Activated T-cell treated with anti-CD3 and anti-CD28 coated beads for 1 hour (primary cell): ENCODE measurements at places on chromosomes 2 and 18.

- DNase-seq = no peak
Measured at GRCh38 chr2:157438863-157439823, 4.7 kb downstream of the CYTIP start.

DNA sequence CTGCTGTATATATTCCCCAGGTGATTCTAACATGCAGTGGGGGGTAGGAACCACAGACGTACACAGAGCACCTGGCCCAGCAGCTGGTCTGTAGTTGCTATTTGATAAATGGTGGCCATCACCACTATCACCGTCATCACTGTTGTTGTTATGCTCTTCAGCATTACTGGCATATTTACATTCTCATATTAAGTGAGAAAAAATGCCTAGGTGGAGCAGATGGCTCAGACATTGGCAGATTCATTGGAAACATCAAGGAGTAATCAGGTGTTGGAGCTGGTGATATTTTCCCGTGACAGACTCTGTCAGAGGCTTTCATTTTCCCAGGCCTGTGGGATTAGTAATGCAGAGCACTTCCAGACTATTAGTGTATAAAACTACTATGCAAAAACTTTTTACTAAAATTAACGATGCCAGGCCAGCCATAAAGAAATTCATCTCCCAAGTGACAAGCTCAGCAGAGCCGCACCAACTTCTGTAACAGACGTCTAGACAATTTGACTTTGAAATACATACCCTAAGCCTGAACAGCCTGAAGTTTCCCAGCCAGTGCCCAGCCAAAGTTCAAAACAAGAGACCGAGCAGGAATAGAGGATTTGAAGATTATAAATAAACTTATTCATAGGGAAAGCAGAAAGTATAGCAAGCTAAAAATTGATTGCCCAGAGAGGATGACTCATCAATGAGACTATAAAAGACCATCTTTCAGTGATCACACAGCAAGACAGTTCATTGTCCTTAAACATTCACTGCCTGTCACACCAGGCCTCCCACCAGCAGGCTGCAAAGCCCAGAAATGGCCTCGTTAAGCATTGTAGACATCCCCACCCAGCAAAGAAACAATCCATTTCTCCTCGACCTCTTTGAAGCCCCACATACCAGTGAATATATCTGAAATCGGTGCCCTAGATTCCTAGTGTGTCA is 247.4 kb upstream of the CHAC2 start:
- DNase-seq = no peak

DNA sequence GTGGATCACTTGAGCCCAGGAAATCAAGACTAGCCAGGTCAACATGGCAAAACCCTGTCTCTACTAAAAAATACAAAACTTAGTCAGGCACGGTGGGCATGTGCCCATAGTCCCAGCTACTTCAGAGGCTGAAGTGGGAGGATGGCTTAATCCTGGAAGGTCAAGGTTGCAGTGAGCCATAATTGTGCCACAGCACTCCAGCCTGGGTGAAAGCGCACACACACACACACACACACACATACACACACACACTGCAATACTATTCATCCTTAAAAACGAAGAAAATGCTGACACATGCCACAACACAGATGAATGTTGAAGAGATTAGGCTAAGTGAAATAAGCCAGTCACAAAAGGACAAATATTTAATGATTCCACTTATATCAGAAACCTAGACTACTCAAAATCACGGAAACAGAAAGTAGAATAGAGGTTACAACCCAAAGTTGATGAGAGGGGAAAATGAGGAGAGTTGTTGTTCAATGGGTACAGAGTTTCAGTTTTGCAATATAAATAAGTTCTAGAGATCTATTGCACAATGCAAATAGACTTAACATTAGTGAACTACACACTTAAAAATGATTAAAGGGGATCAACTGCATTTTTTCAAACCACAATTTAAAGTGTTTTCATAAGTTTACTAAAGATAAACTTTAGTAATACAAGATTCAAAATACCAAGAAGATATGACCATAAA is 114.5 kb downstream of the USP34 start:
- DNase-seq = no peak

DNA sequence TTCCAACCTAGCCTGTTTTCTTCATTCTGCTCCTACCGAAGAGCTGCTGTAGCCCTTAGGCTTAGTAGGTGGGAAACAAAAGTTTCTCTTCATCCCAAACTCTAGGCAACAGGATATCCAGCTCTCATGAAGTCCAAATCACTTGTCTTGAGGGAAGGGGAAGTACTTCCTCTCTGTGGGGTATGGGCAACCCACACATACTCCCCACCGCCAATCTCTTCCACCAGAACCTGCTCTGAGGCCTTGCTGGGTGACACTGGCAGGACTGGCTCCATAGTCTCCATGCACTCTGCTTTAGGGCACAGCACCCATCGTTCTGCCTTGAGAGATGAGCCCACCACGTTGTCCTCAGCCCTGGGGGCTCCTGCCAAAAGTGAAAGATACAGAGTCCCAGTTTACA is 173.0 kb downstream of the NCK2 start:
- DNase-seq = no peak

GRCh38 chr2:173153301-173153885 is 77.7 kb downstream of the MAP3K20 start:
- DNase-seq = no peak

DNA sequence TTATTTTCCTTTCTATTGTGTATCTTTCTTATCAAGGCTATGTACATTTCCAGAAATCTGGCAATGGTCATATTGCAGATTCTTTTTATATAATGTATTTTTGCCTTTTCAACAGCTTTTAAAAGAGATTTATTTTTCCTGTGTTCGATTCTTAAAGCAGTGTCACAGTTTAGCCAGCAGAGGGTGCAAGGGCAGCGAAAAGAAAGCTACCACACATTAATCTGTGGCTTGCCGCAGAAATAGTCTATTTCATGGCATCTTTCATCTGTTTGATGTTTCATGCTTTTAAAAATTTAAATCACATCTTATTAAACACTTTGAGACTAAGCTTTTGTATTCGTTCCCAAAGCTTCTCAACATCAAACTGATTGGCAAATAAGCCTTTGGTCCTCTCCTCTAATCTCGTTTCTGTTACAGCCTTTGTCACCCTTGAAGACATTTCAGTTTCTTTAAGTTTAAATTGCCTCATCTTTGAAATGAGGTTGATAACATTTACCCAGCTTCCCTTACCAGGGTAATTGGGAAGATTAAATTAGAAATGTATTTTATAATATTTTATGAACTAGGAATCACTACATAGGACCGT is 73.3 kb downstream of the PIK3C3 start:
- peak; percentile 2 for DNase-seq

- DNase-seq = no peak
Measured at GRCh38 chr2:190344276-190344827, 963 bp downstream of the INPP1 start.

DNA sequence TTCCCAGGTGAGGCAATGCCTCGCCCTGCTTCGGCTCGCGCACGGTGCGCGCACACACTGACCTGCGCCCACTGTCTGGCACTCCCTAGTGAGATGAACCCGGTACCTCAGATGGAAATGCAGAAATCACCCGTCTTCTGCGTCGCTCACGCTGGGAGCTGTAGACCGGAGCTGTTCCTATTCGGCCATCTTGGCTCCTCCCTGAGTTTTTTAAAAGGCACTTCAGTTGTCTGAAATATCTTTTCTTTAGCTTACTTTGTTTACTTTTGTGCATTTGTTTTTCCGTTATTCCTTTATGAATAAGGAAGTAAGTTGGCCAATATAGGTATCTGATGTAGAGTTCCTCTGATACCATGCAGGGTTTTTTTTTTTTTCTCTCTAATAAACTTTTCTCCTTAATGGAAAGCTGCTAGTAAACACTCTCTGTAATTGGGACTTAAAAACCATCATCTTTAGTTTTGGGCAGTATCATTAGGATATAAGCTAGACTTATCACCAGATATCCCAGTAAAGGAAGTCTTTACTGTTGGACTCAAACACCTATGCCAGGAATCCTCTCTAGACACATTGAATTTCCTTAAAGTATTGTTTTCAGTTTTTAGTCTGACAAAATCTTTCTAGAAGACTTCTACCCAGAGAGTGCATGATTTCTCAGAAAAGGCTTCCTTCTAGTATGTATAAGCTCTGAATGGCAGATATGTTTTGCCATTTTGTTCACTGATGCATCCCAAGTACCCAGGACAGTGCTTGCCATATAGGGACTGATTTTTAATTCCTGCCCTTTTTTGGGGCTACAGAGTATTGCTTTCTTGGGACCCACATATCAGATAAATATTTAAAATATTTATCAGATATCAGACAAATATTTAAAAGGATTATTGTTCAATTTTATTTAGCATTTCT is 35.8 kb upstream of the DYSF start:
- no peak for DNase-seq

DNA sequence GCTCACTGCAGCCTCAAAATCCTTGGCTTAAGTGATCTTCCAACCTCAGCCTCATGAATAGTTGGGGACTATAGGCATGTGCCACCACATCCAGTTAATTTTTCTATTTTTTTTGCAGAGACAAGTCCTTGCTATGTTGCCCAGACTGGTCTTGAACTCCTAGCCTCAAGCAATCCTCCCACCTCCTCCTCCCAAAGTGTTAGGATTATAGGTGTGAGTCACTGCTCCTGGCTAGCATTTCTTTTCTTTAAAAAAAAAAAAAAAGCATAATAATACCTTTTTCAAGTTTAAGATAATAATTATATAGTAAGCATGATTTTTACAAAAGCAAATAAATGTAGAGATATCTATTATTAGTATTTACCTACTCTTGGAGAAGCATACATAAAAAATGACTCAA is 36.1 kb downstream of the PPP4R1 start:
- no peak for DNase-seq

GRCh38 chr2:170739048-170739447 is 23.9 kb downstream of the SP5 start:
- no peak for DNase-seq

DNA sequence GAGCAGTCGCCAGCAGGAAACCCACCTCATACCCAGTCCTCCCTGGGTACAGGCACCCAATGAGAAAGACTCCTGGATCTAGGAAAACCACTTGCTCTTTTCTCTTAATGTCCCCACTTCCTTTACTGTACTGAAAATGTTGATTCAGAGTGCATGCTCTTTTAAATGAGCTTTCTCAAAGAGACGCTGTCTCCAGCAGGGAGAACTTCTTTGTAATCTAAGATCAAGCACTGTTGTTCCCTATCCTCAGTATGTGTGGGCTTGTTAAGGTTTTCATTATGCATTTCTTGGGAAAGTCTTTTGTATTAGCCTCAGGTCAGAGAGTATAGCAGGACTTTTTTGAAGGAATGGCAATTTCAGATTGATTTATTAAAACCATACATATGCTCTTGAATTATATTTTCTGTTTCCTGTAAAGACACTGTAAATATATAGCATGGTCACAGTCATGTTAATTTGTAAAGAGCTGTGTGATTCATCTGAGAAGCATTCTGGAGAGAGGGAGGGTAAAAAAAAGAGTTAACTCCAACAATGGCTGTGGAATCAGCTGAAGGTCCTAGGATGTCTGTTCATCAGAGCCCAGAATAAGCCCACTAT is 178.1 kb downstream of the MGAT5 start:
- no peak for DNase-seq

GRCh38 chr2:171406044-171406443 is 27.7 kb downstream of the METTL8 start:
- DNase-seq = no peak

GRCh38 chr2:226970362-226970761 is 134.5 kb downstream of the RHBDD1 start:
- no peak for DNase-seq
